Tibial nerve (tissue), 4 donors: ENCODE measurements at places on chromosomes 4 and X. TPM values are rescaled to one million over a fixed set of nuclear protein-coding genes. Genes with fewer than 3 reads are reported as not detected.

DLG3 gene
- 9.0 TPM for total RNA-seq

SAP30 gene
- total RNA-seq: 54.3 TPM

RHOXF2 gene
- total RNA-seq: not detected

GPR34 gene
- total RNA-seq: 13.9 TPM

REST gene
- 38.7 TPM for total RNA-seq

GAGE12F gene
- not detected for total RNA-seq

SERTM2 gene
- not detected for total RNA-seq

FAT4 gene
- 22.7 TPM for total RNA-seq

IGSF1 gene
- 24.1 TPM for total RNA-seq

SASH3 gene
- 10.4 TPM for total RNA-seq

PRKG2 gene
- 0.30 TPM for total RNA-seq

AR gene
- 10.7 TPM for total RNA-seq

DOK7 gene
- total RNA-seq: not detected

SRPK3 gene
- total RNA-seq: 0.98 TPM

NALF2 gene
- 0.30 TPM for total RNA-seq

OCIAD1 gene
- total RNA-seq: 85.1 TPM

LAP3 gene
- 63.2 TPM for total RNA-seq

DCAF4L1 gene
- 0.21 TPM for total RNA-seq

TRIML2 gene
- total RNA-seq: not detected

PLAC1 gene
- total RNA-seq: not detected

CSTF2 gene
- 17.7 TPM for total RNA-seq

HSD17B13 gene
- total RNA-seq: 1.7 TPM

GABRG1 gene
- 1.5 TPM for total RNA-seq

FHDC1 gene
- 7.2 TPM for total RNA-seq

HTRA3 gene
- total RNA-seq: 54.3 TPM

IQSEC2 gene
- total RNA-seq: 27.1 TPM

SPANXB1 gene
- not detected for total RNA-seq

PAGE5 gene
- total RNA-seq: not detected

DCUN1D4 gene
- 35.0 TPM for total RNA-seq

PKD2 gene
- 117 TPM for total RNA-seq

TLR1 gene
- 16.5 TPM for total RNA-seq

UNC5C gene
- 4.2 TPM for total RNA-seq

USP53 gene
- total RNA-seq: 892 TPM

PDS5A gene
- 78.1 TPM for total RNA-seq

NPY5R gene
- 0.90 TPM for total RNA-seq

CLIC2 gene
- total RNA-seq: 20.9 TPM

NHSL2 gene
- 16.2 TPM for total RNA-seq

ZNF711 gene
- total RNA-seq: 1.4 TPM

MAGEA4 gene
- total RNA-seq: not detected

CPZ gene
- total RNA-seq: 2.7 TPM

CSAG3 gene
- total RNA-seq: not detected

DUSP9 gene
- not detected for total RNA-seq
